ENCODE measurements at places on chromosomes 13 and 19. TPM values are rescaled to one million over a fixed set of nuclear protein-coding genes. Genes with fewer than 3 reads are reported as not detected.

- no peak for DNase-seq
Observed at GRCh38 chr13:106499113-106499512, 36.3 kb downstream of the EFNB2 start.

DNA sequence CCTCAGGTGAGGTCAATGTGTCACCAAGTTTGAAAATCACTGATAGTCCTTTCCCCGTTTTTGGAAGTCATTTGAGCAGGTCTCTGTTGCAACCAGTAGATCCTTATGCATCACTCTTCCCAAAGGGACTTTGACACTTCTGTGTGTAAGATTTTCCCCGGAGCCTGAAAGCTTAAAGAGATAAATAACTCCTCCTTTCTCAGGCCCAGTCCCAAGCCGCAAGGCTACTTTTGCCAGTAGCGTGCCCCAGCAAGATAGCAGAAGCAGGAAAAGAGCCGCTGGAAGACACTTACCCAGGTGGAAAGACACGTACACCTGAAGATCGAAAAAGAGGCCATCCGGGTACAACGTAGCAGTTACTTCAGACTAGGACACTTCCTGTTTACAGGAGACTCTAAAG lies 106.9 kb downstream of the CYSLTR2 start:
- no peak for DNase-seq

DNA sequence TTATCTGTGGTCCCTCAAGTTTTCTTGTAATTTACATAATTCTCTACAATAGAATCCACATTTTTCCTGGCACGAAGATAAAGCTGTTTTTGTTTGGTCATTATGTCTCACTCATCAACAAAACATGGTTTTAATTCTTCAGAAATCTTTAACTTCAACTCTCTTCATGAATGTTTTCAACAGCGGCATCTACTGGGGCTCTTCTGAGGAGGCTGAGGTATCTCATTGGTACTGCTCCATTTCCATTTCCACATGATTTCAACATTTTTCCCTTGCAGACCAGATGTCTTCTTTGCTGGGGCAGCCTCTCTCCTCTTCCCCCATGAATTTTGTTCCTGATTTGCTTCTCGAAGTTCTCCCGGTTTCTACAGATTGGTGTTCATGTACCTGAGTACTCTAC lies 5.8 kb upstream of the KBTBD7 start:
- DNase-seq, result no peak

- peak; percentile 77 for DNase-seq
Observed at GRCh38 chr19:54481326-54481930, 8.3 kb upstream of the CDC42EP5 start.

Gene TUBA3C
- total RNA-seq, result not detected

Gene PSG11
- total RNA-seq, result not detected

Gene TMIGD2
- total RNA-seq, result not detected

Gene ZNF880
- total RNA-seq, result 11.4 TPM
